ENCODE measurements at places on chromosomes 1 and 21.

- DNase-seq: no peak
Observed at GRCh38 chr1:75482951-75483350, 128.0 kb downstream of the SLC44A5 start.

GRCh38 chr1:184020855-184021254, 16.7 kb downstream of the COLGALT2 start:
- no peak for DNase-seq

DNA sequence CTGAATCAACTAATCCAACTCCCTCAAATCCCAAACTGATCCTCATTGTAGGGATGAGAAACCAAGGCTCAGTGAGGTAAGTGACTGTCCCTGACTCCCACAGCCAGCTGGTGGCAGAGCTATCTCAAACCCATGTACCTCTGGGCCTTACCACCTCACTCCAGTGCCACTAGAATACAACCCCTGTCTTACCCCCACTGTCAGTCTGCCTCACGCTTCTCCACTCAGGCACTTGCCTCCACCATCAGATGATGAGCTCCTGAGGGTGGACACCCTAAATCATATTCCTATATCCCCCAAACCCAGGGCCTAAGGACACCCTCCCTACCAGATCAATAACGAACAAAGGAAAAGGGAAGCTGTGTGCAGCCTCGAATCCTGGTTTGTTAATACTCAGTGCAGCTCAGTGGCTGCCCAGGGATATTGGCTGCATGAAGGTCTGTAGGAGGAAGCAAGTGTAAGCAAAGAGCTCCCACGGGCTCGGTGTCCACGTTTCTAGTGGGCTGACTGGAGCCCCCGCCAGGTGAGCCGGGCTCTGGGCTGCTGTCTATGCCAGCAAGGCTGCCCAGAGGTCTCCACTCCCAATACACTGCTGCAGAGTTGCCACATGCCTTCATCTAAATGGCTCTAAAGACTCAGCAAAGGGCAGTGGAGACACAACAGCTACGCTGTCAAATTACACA, 533.4 kb downstream of the MATN1 start:
- no peak for DNase-seq

- DNase-seq: no peak
Observed at GRCh38 chr1:99650773-99651437, 5.0 kb downstream of the PALMD start.

GRCh38 chr1:173005196-173005864, 45.4 kb downstream of the TNFSF18 start:
- DNase-seq: no peak

GRCh38 chr1:117610036-117610435, 4.2 kb downstream of the TENT5C start:
- no peak for DNase-seq

DNA sequence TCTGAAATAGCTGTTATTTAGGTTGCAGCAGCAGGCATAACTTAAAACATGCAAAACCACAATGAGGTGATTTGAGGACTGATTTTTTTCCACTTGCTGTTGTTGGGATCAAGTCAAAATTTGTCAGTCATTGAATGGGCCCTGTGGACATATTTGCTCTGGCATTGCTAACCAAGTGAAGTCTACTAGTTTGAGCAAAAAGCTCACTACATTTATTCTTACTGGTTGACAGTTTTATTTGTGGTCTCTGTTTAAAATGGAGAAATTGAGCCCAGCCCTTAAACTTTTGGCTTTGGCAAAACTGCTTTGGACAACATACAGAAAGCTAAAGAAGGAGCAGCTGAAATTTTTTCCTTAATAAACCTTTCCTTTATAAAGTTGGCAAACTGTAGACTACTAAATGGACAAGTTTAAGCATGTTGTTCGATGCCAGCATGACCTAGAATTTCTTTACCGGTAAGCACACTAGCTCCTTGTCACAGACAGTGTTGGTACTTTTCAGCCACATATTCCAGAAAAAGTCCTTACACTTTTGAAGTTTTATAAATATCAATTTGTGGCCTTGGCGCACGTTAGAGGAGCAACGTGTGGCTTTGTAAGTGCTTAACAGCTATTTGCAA, 234.6 kb downstream of the USP25 start:
- DNase-seq: peak; percentile 47

DNA sequence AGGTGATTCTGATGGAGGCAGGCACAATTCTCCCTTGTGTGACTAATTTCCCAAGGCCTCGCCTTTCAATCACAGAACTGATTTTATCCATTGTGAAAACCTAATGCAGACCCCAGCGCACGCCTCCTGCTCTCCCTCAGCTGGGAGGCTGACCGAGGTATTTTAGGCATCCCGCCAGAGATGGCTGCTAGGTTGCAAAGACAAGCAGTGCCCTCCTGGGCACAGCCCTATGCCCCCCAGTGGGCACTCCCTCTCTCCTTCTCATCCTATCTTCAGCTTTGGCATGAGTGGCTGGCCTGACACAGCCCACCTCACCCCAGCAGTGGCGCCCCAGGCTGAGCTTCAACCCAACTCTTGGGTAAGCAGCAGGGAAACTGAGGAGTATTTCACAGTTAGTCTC, 24.2 kb upstream of the ZNF648 start:
- DNase-seq: no peak

GRCh38 chr1:154328318-154329151, 3.2 kb downstream of the ATP8B2 start:
- DNase-seq: peak; percentile 88

- DNase-seq: no peak
Observed at GRCh38 chr1:160474392-160475242, 48.4 kb downstream of the SLAMF6 start.

DNA sequence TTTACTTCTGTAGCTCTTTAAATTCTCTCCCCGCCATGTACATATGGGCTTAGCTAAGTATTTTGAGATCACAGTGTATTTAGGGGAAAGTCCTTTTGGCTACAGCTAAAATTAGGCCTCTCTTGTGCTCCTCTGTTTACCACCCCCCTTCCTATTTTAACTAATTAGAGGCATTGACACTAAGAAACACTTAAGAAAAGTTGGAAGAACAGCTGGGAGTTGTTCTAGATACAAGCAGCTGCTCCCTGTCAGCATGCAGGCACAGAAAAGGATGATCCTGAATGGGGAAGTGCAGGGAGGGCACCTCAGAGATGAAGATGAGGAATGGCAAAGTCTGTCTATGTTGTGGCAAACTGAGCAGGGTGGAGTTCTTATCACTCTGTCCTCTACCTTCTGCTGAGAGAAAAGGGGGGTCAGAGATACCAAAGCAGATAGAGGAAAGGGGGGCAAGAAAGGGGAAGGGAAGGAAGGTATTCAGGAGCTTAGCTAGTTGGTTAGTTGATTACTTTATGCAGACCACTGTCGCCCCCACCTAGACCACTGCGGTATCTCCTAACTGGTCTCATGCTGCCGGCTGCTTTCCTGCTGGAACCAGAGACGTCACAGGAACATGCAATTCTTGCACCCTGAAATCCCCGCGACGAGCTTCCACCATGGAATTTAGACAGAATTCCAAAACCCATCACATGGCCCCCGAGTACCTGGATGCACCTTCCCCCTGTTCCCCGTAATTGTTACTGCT, 82.4 kb upstream of the HOOK1 start:
- DNase-seq: peak; percentile 78

- peak; percentile 54 for DNase-seq
Observed at GRCh38 chr1:10765734-10766478, 30.5 kb downstream of the CASZ1 start.

GRCh38 chr1:109255097-109255651, 5.8 kb downstream of the CELSR2 start:
- DNase-seq: no peak

- peak; percentile 91 for DNase-seq
Observed at GRCh38 chr1:20551945-20552727, at the start of gene FAM43B. FAM43B (plus strand) TSS chr1:20552573; CDS start chr1:20552974, 401 bp downstream.

- DNase-seq: no peak
Observed at GRCh38 chr1:46204406-46204742, 1.2 kb downstream of the LURAP1 start.

DNA sequence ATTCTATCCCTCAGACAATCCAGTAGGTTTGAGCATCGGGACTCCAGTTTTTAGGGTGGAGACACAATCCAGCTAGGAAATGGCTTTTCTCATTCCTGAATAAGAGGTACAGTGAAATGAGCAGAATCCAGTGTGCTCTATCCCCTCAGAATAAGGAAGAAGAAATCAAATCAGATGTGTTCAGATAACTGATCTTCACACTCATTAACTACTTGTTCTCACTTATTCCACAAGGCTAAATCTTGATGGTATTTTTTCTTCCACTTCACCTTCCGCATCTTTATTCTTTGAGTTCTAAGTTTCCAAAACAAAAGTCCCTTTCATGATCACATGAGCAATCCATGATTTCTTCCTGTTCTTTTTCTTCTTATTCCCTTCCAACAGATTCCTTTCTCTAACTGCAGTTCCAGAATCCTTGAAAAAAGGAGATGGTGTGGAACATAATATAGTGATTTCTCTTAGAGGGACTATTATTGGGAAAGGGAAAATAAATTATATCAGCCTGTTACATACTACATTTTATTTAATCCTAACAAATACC, 1.7 kb downstream of the SYT11 start:
- DNase-seq: no peak

DNA sequence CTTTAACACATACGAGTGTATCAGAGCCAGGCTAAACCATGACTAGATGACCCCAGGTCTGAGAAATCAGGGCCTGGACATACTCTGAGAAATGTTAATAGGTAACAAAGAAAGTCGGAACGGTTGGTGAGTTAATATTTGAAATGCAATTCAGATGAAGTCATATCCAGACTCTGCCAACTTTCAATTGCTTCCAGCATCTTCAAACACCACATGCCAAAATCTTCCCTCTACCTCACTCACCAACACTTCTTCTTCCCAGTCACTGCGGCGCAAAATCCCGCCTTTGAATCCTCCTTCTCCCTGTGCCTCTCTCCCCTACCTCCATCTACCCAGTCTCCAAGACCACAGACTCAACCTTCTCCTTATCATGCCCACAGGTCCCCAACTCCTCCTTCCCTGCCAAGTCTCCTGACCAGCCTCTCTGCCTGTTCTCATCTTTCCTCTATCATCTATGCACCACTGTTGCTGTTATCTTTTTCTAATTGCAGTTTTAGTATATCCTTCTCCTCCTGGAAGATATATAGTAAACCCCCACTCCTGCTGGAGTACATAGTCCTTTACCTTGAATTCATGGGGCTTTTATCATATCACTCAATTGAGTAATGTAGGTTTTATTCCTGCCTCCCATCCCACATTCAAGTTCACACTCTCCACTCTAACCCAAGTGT, 41.3 kb downstream of the ZBTB18 start:
- DNase-seq: peak; percentile 33

DNA sequence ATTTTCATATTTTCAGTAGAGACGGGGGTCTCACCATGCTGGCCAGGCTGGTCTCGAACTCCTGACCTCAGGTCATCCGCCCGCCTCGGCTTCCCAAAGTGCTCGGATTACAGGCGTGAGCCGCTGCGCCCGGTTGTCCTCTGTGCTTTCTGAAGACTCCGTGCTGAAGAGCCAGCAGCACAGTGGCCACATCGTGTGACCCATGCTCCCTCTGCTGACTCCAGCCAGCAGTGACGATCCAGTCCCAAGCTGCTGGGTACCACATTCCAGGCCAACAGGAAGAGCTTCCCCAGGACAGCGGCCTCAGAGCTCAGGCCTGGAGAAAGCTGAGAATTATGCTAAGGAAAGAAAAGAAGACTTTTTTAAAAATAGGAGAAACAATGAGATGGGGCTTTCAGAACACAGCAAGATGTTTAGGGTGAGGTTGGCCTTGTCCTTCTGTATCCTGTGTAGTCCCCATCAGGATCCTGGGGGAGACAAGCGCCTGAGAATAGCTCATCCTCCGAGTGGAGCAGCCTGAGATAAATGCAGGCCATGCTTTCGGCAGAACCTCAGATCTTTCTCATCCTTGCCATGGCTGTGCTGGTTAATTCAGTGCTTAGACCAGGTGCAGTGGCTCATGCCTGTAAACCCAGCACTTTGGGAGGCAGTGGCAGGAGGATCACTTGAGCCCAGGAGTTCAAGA, 207.1 kb downstream of the SLC35F3 start:
- peak; percentile 72 for DNase-seq

GRCh38 chr1:169486281-169487051, 722 bp upstream of the SLC19A2 start:
- DNase-seq: peak; percentile 60

GRCh38 chr21:33980276-33980916, 64.8 kb upstream of the ATP5PO start:
- DNase-seq: no peak

GRCh38 chr1:116375887-116376728, 3.1 kb downstream of the ATP1A1 start:
- DNase-seq: peak; percentile 82

DNA sequence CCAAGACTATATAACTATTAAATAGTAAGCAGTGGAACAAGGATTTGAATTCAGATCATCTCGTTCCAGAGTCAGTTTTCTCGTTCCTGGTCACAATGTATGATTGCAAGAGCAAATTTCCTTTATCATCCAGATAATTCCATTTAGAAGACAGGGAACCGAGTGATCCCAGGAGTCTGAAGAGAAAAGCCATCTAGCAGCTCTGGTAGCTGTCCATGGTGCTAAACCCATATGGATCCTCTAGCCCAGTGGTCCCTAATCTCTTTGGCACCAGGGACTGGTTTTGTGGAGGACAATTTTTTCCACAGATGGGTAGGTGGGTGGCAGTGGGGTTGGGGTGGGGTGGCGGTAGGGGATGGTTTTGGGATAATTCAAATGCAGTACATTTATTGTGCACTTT, 229.4 kb downstream of the PTPRU start:
- peak; percentile 50 for DNase-seq

DNA sequence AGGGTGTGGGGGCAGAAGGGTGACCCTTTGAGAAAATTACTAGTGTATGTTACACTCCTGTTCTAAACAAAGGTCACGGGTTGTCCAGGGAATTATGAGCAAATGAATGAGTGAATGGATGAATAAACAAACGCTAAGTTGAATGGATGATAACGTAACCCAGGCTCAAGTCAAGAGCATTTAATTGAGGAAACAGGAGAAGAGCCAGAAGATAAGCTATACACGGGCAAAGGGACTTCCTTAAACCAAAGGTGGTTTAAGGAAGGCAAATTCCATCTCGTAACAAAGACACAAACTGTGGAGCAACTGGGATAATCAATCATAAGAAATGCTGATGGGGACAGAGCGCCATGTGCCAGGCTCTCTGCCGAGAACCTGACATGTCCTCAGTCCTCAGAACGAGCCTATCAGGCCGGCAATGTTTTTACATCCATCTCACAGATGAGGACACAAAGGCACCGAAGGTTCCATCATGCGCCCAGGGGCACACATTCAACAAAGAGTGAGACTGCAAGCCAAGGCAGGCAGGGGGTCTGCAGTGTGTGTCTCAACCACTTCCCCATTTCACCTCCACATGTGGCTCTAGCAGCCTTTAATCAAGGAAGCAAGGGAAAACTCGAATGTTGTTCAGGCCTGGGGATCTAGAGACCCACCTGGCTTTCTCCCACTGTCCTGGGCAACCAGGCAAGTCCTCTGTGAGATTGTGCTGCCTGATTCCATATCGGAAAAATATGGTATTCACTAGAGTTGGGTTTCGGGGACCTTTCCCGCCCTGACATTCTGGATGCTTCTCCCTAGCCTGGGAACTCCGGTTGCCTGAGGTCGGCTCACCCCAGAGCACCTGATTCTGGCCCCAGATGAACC, 126.8 kb upstream of the EDN2 start:
- no peak for DNase-seq
